Natural killer cell treated with Interleukin-12 subunit alpha and Interleukin-12 subunit beta and Interleukin-15 and Interleukin-18, amount 100 ng/mL, for 72 hours (primary cell): ENCODE measurements at places on chromosomes 16 and 17. TPM values are rescaled to one million over a fixed set of nuclear protein-coding genes. Genes with fewer than 3 reads are reported as not detected.

DNA sequence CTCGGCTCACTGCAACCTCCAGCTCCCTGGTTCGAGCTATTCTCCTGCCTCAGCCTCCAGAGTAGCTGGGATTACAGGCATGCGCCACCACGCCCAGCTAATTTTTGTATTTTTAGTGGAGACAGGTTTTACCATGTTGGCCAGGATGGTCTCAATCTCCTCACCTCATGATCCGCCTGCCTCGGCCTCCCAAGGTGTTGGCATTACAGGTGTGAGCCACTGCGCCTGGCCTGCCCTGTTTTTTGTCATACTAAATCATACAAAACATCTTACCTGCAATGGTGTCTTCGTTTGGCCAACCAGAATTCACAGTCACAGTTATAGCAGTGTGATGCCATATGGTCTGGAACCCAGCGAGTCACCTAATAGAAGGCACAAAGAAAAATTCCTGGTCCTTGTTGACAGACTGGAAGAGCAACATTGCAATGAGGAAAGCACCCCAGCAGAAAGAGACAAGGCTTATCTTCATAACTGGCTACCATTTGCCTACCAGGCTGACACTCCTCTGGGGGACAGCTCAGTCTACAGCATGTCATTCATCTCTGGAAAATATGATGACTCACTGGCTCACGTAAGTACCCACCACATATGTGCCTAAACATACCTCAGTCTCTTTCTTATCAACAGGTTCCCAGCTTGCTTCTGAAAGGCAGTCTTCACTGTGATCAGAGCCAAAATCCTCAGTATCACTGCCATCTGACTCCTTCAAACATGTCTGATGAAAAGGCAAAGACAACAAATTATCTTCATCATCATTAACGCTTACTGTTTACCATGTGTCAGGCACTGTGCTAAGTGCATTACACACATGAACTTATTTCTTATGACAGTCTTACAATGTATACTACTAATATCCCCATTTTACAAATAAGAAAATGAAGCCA, 4.3 kb upstream of the HSF5 start:
- no peak overlapping the region for H3K27ac ChIP-seq
- peaks cover 39% of the 10 kb centered on the region for H3K36me3 ChIP-seq
- H3K27me3 ChIP-seq = no peaks in the 10 kb centered on the region
- no peak for DNase-seq
- no peak overlapping the region for H3K4me3 ChIP-seq

DNA sequence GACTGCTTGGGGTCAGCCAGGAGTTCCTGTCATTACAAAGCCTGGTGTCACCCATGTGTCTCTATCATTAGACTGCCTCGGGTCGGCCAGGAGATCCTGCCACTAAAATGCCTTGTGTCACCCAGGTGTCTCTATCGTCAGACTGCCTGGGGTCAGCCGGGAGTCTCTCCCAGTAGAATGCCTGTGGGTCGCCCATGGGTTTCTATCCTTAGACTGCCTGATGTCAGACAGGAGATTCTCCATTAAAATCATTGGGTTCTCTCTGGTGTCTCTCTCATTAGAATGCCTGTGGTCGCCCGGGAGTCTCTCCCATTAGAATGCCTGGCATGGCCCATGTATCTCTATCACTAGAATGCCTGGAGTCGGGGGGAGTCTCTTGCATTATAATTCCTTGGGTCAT, 2231.0 kb downstream of the TP53TG3F start:
- no peaks in the 10 kb centered on the region for H3K27me3 ChIP-seq
- H3K36me3 ChIP-seq = peaks cover 23% of the 10 kb centered on the region

DNA sequence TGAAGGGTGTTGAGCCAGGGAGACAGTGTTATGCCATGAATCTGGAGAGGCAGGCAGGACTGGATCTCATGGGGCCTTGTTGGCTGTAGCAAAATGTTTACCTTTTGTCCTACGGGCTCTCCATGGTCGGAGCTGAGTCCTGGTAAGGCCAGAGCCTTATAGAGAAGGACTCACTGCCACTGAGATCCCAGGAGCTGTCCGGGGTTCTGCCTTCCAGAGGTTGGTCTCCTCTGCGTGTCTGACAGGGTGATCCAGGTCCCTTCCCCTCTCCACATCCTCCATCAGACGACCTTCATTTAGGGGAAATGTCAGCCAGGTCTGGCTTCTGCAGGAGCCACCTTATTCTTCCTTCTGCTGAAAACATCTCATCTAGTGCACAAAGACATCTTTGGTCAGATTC, 285.2 kb upstream of the N4BP1 start:
- DNase-seq = no peak
- no peak overlapping the region for H3K4me3 ChIP-seq
- no peaks in the 10 kb centered on the region for H3K36me3 ChIP-seq
- H3K4me1 ChIP-seq = no peaks in the 10 kb centered on the region
- H3K27ac ChIP-seq = no peak overlapping the region

- no peak for DNase-seq
- H3K36me3 ChIP-seq = no peaks in the 10 kb centered on the region
- H3K27ac ChIP-seq = no peak overlapping the region
- H3K4me1 ChIP-seq = no peaks in the 10 kb centered on the region
- H3K27me3 ChIP-seq = peaks cover 3% of the 10 kb centered on the region
- H3K4me3 ChIP-seq = no peak overlapping the region
Measured at GRCh38 chr16:1141716-1142115, 11.2 kb upstream of the CACNA1H start.

The MRC2 gene
- total RNA-seq = 2.1 TPM

DNA sequence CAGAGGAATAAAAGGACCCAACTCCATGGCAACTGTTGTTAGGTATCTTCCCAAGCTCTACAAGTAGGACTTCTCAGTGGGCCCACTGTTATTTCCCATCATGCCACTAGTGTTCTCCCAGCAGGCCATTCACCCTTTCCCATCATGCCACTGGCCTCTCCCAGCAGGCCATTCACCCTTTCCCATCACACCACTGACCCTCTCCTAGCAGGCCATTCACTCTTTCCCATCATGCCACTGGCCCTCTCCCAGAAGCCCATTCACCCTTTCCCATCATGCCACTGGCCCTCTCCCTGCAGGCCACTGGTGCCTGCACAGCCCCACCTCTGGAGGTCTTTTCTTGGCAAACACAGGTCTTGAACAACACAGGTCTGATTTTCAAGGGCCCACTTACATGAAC, 36.3 kb downstream of the IFT140 start:
- DNase-seq = no peak
- no peaks in the 10 kb centered on the region for H3K36me3 ChIP-seq
- no peak overlapping the region for H3K27ac ChIP-seq
- H3K4me1 ChIP-seq = no peaks in the 10 kb centered on the region
- H3K4me3 ChIP-seq = no peak overlapping the region
- no peaks in the 10 kb centered on the region for H3K27me3 ChIP-seq

The SOX9 gene
- not detected for total RNA-seq
